Activated CD4-positive, alpha-beta memory T cell treated with anti-CD3 and anti-CD28 coated beads, Interleukin-2, amount 10 ng/mL, durations not matched to agents 7 days and 5 days (primary cell): ENCODE measurements at places on chromosomes 3 and 15. TPM values are rescaled to one million over a fixed set of nuclear protein-coding genes. Genes with fewer than 3 reads are reported as not detected.

Gene ATXN7
- total RNA-seq, result 61.2 TPM

Gene CFAP91
- total RNA-seq, result not detected

Gene TBC1D5
- 50.8 TPM for total RNA-seq

Gene CCDC80
- 0.40 TPM for total RNA-seq

Gene EFCC1
- not detected for total RNA-seq

Gene P2RY13
- total RNA-seq, result not detected

Gene RHCG
- not detected for total RNA-seq

Gene CEP152
- 41.5 TPM for total RNA-seq

Gene CAPN3
- 3.7 TPM for total RNA-seq

Gene GPR176
- total RNA-seq, result 0.13 TPM

Gene COLQ
- 5.2 TPM for total RNA-seq

Gene ENTPD3
- total RNA-seq, result not detected

Gene GOLGA6L25
- total RNA-seq, result not detected

Gene DUOXA2
- total RNA-seq, result not detected

Gene GOLGA6B
- total RNA-seq, result not detected

Gene RTP1
- total RNA-seq, result not detected

Gene FSD2
- total RNA-seq, result not detected

Gene TFG
- 56.5 TPM for total RNA-seq

Gene CCR2
- total RNA-seq, result 174 TPM

Gene NAALADL2
- not detected for total RNA-seq

Gene UCN2
- total RNA-seq, result not detected

Gene CISH
- 328 TPM for total RNA-seq

Gene CHST13
- total RNA-seq, result not detected

Gene NEK11
- total RNA-seq, result 1.4 TPM

Gene MEX3B
- 0.91 TPM for total RNA-seq

Gene SLC38A3
- not detected for total RNA-seq

Gene C2CD4A
- 0.23 TPM for total RNA-seq

Gene SH2D7
- not detected for total RNA-seq

Gene UBAP1L
- total RNA-seq, result 3.3 TPM

Gene MNS1
- not detected for total RNA-seq

Gene IGSF10
- total RNA-seq, result not detected

Gene MYRIP
- total RNA-seq, result not detected

Gene GPR15
- 111 TPM for total RNA-seq

Gene CPLX3
- total RNA-seq, result not detected

Gene NR2E3
- not detected for total RNA-seq

Gene ATR
- 24.5 TPM for total RNA-seq

Gene ARPIN
- not detected for total RNA-seq

Gene FANCD2OS
- not detected for total RNA-seq

Gene RPS27L
- 171 TPM for total RNA-seq

Gene ISL2
- total RNA-seq, result 3.7 TPM

Gene RAB6B
- 4.5 TPM for total RNA-seq

Gene TCF12
- total RNA-seq, result 62.8 TPM

Gene STAC
- total RNA-seq, result not detected

Gene CP
- total RNA-seq, result not detected

Gene C3orf20
- not detected for total RNA-seq

Gene DLEC1
- total RNA-seq, result 3.8 TPM

Gene GOLGA8G
- not detected for total RNA-seq

Gene NR2F2
- not detected for total RNA-seq

Gene GOLGA6L7
- not detected for total RNA-seq

Gene BNIP2
- 84.5 TPM for total RNA-seq

Gene CSTA
- not detected for total RNA-seq

Gene CCDC39
- not detected for total RNA-seq

Gene TM6SF1
- 20.4 TPM for total RNA-seq

Gene RAB5A
- 60.0 TPM for total RNA-seq

Gene ATP13A5
- not detected for total RNA-seq

Gene BUB1B
- total RNA-seq, result 73.8 TPM

Gene FAM81A
- total RNA-seq, result 0.08 TPM

Gene PP2D1
- not detected for total RNA-seq

Gene PSTPIP1
- 181 TPM for total RNA-seq

Gene CPN2
- total RNA-seq, result not detected
